ENCODE measurements at places on chromosomes 13 and 19.

GRCh38 chr13:21894091-21894490 is 223.2 kb downstream of the FGF9 start:
- no peak for DNase-seq

DNA sequence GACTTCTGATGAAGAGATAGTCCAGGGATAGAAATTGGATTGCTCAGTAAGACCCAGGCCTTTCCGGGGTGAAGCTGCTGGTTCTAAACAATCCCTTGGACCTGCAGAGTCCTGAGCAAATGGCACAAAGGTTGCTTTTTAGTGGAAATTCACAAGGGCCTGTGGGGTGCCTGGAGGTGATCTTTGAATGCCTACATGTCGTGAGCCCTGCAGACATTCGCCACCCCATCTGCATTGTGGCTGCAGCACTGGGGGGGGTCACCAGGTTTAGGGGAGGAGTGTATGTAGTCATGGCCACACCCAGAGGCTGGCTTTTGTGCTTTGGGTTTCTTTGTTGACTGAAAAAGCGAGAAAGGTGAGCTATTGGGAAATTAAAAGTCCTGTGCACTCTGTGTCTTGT is 41.4 kb downstream of the SLC7A9 start:
- no peak for DNase-seq

DNA sequence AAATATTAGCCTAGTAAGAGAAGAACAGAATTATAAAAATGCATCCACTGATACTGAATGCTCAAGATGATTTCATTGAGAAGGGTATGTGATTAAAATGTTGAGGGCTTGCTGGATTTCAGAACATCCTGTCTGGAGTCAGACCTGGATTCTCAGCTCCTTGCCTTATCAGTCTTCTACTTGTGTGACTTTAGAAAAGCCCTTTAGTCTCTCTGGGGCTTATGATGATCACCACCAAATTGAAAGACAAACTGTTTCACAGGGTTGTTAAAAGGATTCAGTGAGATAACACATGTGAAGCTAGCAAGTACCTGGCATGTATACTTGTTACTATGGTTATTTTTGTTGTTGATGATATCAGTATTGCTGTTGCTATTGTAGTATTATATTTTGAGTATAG is 118.4 kb downstream of the GPC6 start:
- no peak for DNase-seq

DNA sequence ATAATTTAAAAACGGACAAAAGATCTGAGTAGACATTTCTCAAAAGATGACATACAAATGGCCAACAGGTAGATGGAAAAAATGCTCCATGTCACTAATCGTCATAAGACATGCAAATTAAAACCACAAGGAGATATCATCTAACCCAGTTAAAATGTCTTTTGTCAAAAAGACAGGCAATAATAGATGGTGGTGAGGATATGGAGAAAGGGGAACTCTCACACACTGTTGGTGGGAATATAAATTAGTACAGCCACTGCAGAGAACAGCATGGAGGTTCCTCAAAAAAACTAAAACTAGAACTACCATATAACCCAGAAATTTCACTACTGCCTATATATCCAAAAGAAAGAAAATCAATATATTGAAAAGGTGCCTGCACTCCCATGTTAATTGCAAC is 37.9 kb downstream of the OR10H4 start:
- no peak for DNase-seq

DNA sequence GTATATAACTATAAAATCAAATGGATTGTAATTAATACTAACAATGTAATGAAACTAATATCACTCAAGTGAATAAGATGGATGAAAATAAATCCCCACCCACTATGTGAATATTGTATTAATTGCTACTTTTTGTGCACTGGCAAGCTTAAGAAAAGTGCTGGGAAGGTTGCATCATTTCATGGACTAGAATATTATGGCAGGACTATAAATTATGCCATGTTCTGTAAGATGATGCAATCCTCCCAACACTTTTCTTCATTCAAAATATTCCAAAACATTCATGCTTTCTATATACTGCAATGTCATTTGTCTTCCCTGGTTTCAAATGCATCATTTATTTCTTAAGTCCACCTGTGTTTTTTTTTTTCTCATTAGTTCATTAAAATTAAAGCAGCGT is 457.6 kb upstream of the GPC6 start:
- DNase-seq, result no peak

DNA sequence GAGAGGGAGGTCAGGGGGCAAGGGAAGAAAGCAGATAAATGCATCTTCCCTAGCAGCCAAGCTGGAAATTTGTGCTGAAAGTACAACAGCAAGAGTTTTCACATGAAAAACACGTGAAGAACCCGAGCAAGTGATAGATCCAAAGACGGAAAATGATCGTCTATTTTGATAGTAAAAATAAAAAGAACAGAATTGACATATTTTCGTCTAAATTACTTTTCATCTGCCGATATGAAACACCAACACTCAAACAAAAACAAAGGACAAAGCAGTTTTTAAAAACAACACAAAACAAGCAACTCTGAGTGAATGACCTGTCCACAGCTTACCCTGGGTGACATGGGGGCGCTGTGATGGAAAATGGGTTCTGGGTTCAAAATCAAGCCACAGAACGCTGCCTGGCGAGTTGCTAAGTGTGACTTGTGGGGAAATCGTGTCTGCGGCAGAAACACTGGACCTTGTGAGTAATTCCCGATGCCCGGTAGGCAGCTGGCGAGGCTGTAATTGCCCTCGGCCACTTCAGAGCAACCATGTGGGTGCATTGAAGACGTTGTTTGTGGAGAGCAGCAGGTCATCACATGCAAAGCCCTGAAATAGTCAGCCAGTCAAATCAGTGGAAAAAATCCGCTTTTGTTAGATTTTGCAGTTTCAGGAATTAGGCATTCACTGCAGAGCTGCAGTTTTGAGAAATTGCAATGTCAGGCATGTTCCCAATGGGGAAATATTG is 7.4 kb downstream of the SOX1 start:
- no peak for DNase-seq
